Progenitor cell of endocrine pancreas (in vitro differentiated cells): ENCODE measurements at places on chromosomes 1 and 21.

GRCh38 chr1:158154501-158154900, 26.2 kb upstream of the CD1D start:
- no peak for DNase-seq

DNA sequence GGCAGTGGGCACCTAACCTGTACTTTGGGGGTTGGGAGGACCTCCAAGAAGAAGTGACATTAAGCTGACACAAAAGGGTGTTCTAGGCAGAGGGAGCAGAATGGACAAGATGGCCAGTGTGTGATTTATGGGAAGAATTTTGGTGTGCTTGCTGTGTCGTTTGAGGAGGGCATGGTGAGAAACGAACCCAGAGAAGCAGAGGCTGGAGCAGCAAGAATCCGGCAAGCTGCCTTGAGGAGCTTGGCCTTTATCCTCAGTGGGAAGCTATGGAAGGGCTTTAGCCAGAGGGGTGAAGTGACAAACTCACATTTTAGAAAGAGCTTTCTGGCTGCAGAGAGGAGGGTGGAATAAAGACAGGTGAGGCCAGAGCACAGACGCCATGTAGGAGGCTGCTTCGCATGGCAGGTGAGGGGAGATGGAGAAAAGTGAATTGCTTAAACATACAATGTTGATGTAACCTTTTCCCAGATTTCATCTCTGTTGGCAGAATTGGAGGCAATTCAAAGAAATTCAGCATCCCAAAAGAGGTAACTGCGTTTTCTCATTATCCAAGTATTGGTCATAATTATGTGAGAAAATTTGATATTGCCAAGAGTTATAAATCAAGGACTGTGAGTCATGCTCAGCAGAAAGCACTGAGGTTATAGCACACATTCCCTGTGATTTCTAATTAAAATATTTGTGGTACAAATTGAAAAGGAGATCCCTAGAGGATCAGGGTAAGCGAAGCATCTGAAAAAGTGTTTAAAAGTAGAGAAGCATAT, 26.5 kb downstream of the TRIM45 start:
- DNase-seq: no peak

DNA sequence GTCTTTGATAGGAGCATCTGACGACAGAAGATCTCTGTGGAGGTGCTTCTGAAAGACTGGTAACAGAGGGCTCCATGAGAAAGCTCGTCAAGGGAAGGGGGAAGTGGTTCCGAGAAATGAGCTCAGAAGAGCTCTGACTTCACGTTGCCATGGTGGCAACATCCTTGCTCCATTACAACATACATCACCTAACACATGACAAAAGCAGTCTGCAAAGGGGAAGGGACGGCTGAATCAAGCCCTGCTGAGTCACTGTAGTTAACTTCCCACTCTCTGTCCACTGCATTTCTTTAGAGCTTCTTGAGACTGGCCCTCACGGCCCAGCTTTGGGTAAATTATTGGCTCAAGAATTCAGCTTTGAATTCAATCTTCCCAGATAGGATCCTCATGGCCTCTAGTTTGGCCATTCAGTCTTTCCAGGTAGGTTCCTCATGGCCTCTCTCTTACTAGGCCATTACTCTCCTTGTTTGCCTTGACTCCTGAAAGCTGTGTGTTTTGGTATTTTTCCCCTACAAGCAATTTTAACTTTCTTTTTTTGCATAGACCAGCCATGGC, 88.0 kb upstream of the ZNF648 start:
- DNase-seq: no peak

DNA sequence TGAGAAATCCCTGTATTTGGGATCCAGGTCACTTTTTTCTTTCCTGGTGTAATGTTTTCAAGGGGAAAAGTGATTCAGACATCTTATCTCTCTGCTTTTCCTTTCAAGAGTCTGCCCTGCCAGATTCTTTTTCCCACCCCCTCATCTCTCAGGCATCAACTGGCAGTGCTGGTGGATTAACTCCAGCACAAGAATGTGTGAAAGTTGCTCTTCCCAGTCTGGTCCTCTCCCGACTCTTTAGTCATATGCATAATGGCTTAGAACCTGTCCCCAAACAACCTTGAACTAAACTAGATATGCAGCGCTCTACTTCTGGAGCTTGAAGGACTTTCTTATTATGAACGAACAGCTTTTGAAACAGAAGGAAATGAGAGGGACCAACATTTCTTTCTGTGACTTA, 88.5 kb downstream of the SLC44A5 start:
- DNase-seq: no peak

DNA sequence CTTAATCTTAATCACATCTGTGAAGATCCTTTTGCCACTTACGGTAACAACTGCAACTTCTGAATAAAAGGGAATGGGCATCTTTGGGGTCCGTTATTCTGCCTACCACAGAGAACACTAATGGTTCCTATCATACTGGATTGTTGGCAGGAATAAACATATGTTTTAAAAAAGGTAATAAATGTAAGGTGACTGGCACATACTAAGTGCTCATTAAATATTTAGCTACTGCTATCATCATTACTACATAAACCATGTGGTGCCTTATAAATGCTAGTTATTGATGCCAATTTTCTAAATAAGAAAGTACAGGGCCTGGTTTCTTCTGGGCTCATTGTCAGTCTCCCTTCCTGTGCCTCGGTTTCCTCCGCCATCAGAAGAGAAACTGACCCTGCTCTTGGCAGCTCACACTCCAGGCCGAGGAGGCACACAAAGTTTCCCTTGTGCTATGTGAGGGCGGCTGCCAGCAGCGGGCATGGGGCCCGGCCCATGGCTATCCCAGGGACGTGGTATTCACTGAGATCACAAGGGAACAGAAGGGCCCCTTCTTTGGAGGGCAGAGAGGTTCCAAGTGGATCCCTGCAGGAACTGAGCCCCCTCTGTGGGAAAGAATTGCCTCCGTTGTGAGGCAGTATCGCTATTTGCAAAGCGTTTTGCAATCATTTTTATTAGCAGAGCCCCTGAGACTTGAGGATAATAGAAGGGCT, 26.2 kb downstream of the NAV1 start:
- no peak for DNase-seq

GRCh38 chr21:27112186-27112585, 145.3 kb upstream of the ADAMTS5 start:
- no peak for DNase-seq

- no peak for DNase-seq
Observed at GRCh38 chr1:78236716-78237115, 190.9 kb downstream of the GIPC2 start.

DNA sequence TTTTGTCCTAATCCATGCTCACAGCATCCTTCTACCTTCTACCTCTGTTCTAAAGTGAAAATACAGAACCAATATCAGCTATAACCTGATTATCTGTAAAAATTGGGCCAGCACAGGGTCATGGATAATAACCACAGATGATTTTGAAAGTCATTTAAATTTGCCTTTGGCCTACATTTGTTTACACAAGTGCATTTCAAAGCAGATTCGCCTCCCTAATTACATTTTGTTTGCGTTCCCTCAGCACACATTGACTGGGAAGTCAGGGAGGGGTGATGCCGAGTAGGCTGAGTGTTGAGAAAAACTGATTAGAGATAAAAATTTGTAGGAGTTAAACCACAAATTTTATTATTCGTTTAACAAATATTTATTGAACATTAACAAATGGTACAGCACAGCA, 19.2 kb upstream of the RGS8 start:
- no peak for DNase-seq

GRCh38 chr1:26370591-26371382, 1.8 kb downstream of the ZNF683 start:
- no peak for DNase-seq

DNA sequence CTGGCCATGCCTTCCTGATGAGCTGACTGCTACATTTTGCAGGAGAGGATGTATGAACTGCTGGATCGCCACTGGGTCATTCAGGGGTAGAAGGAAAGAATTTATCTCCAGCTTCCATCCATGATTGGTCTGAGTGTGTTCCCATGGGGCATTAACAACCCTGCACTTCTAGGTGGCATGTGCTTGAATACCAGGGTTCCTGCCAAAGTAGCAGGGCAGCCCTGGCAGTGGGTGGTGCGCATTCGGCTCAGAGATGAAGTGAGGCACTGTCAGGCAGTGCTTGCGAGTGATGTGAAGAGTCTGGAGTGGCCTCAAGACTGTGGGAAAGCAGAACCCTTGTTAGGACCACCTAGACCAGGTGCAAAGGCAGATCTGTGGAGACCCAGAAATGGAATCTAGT, 294.9 kb downstream of the ASTN1 start:
- DNase-seq: no peak

DNA sequence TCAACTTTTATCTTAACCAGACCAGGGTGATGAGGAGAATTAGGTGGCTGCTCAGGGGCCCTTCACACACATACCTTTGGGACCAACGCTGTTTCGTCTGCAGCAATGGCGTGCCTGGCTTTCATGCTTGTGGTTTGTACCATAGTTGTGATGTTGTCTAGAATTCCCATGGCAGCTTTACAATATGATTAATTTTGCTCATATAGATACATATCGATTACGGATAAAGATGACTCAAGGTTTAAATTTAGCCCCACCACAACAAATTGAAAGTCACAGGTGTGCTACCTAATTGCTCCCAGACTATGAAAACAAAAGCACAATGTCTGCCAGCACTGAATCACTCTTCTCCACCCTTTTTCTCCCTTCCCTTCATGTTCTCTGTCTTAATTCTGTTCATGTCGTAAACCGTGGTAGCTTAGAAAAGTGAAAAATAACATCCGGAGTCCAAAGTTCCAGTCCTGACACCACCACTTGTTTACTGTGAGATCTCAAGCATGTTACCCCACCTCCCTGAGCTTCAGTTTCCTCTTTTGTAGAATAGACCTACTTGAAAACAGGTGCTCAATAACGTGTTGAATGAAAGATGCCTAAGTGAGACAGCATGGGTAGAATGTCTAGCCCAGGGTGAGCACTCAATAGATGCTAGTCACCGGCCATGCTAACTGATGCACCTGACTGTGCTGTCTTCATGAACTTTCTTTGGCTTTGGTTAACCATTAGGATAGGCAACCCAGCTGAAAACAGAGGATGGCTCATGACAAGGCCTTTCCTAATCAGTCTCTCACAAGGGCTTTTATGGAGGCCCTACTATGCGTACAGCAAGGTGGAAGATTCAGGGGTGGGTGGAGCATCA, 22.1 kb upstream of the JUN start:
- DNase-seq: no peak

DNA sequence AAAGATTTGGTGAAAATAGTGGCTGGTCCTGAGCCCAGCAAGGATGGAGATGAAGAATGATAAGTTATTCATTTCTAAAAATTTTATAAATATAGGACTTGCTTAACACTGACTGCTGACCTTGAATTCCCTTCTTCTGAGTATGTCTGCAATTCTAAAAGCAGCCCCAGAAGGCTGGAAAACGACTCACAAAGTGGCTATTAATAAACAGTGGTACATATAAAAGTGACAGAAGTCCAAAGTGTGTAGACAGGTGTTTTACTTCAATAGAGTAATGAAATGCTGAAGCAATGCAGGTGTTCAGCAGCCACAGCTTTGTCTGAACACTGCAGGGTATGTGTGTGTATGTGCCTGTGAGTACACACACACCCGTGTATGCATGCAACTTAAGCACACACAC, 219.0 kb upstream of the NRIP1 start:
- no peak for DNase-seq

DNA sequence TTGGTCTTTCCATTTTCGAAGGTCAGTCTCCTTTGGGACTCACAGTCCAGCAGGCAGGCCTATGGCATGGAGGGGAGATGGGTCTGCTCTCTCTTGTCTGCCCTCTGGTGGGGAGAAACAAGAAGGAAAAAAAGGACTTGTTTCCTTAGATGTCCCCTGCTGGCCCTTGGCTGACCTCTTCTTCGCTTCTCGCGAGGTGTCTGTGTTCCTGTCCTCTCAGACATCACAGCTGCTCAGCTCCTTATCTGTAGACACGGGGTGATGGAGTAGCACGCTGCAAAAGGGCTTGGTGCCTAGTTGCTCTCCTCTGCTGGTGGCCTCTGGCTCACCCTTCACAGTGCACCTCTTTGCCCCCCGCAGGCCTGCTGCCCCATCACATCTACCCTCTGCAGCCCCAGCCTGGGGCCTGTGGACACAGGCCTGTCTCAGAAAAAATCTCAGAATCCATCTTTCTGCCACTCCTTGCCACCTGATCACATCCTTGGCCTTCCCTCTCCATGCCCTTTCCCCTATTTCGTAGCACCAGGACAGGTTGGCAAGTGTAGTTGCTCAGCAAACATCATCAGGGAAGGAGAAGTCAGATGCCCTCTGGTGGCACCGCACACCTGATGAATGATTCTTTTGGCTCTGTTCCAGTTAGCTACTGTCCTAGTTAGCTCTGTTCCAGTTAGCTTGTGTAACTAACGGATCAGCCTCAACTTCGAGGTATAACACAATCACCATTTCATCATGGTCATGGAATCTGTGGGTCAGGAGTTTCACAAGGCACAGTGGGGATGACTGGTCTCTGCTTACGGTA, 18.7 kb upstream of the AK2 start:
- peak; percentile 27 for DNase-seq

- no peak for DNase-seq
Observed at GRCh38 chr1:226085675-226086285, 23.3 kb downstream of the H3-3A start.

GRCh38 chr1:232130815-232131480, 499.0 kb downstream of the SIPA1L2 start:
- no peak for DNase-seq

DNA sequence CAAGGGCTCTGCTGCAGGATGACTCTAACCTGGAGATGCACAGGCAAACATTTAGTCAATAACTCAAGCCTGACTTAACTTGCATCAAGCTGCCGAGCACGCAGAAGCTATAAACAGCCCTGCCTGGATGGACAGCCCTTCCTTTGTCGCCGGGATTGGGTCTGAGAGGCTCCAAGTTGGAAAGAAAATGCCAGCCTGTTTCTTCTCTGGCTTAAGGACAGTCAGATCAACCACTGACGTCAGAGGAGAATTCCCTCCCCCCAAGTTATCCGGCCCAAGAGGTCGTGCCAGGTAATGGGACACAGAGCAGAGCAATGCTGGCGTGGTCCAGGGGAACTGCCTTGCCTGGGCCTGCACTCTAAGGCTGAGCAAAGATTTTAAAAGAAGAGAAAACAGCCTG, 27.1 kb upstream of the LRRC38 start:
- DNase-seq: no peak

- no peak for DNase-seq
Observed at GRCh38 chr1:155526356-155526755, 36.2 kb downstream of the ASH1L start.

GRCh38 chr1:205959789-205960188, 16.5 kb upstream of the SLC26A9 start:
- DNase-seq: no peak

GRCh38 chr1:1437904-1438376, 2.5 kb downstream of the VWA1 start:
- peak; percentile 73 for DNase-seq

GRCh38 chr21:33780631-33781030, 135.0 kb downstream of the ATP5PO start:
- no peak for DNase-seq
